GM04504 (cell line): ENCODE measurements at places on chromosomes 1 and 21.

DNA sequence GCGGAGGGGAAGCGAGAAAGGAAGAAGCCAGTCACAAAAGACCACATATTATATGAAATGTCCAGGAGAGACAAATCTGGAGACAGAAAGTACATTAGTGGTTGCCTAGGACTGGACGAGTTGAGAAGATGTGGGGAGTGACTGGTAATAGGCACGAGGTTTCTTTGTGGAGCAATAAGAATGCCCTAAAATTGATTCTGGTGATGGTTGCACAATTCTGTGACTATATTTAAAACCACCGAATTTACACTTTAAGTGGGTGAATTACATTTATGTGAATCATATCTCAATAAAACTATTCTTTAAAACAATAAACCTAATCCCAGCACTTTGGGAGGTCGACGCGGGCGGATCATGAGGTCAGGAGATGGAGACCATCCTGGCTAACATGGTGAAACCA, 63.1 kb downstream of the ZNF281 start:
- DNase-seq = no peak

GRCh38 chr21:42293649-42294272, 21.4 kb downstream of the TFF3 start:
- DNase-seq = no peak

GRCh38 chr1:187042538-187042937, 213.8 kb downstream of the PLA2G4A start:
- DNase-seq = no peak

DNA sequence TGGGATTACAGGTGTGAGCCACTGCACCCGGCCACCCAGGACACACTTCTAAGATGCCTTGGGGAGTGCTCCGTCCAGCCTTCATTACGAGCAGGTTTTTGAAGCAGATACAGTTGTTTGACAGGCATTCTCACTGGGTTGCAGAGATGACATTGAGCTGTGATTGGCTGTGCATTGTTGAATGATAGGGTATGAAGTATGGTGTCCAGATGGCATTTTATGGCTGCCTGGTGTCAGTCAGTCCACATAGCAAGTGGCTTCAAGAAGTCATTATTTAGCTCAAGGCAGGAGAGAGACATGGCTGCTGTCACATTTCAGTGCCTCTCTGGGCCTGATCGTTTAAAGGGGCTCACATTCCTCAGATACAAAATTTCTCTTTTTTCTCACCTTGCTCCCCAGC, 14.8 kb upstream of the PADI2 start:
- no peak for DNase-seq

DNA sequence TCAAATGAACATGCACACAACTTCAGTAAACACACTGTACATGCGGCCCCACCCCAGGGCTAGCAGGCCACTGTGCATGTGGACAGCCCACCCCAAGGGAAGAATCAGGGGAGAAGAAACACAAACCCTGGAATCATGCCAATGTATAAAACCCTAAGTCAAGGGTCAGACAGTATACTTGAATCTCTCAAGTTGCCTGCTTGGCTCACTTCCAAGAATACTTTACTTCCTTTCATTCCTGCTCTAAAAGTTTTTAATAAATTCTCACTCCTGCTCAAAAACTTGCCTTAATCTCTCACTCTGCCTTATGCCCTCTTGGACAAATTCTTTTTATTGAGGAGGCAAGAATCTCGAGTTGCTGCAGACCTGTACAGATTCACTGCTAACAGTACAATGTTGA, 231.2 kb upstream of the CACYBP start:
- DNase-seq = no peak

GRCh38 chr1:75328691-75329090, 194.5 kb downstream of the LHX8 start:
- no peak for DNase-seq

DNA sequence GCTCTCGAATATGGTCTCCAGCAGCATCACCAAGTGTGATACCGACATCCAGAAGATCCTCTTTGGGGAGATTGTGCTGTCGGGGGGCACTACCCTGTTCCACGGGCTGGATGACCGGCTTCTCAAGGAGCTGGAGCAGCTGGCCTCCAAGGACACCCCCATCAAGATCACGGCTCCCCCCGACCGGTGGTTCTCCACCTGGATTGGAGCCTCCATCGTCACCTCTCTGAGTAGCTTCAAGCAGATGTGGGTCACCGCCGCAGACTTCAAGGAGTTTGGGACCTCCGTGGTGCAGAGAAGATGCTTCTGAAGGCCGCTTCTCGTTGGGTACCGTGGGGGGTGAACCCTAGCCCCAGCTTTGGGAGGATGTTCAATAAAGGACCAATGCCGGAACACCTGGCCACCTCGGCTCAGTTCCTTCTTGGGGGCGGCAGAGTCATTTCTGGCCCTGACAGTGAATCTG, 1.3 kb downstream of the ACTRT2 start:
- DNase-seq = no peak

- DNase-seq = no peak
Observed at GRCh38 chr1:43566382-43567044, 35.8 kb downstream of the PTPRF start.

GRCh38 chr1:235935235-235936225, 68.8 kb upstream of the LYST start:
- no peak for DNase-seq

GRCh38 chr1:223864084-223864483, 18.3 kb upstream of the TP53BP2 start:
- DNase-seq = no peak

GRCh38 chr1:2785631-2786328, 15.7 kb downstream of the TTC34 start:
- no peak for DNase-seq

GRCh38 chr1:41578712-41579335, 94.3 kb upstream of the EDN2 start:
- no peak for DNase-seq

- DNase-seq = peak; percentile 71
Observed at GRCh38 chr1:85374160-85374559, 90.8 kb downstream of the DDAH1 start.
